ENCODE measurements at places on chromosomes 16 and 17. TPM values are rescaled to one million over a fixed set of nuclear protein-coding genes. Genes with fewer than 3 reads are reported as not detected.

IL32 gene
- total RNA-seq, result 2,973 TPM

DNA sequence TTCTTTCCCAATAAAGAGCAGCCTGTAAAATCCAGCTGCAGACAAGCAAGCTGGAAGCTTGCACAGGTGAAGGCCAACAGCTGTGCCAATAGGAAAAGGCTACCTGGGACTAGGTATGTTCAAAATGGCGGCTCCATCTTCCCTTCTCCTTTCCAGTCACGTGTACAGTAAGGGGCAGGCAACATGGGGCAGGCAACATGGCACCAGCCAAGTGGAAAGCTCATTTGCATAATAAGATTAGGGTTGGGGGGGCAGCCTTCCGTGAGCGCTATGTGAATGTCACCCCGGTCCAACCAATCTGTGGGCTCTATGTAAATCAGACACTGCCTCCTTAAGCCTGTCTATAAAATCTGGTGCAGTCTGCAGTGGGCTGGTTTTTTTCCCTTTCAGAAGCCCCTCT, 31.3 kb downstream of the TVP23A start:
- no peak overlapping the region for H3K27ac ChIP-seq
- H3K4me1 ChIP-seq, result no peaks in the 10 kb centered on the region
- peaks cover 35% of the 10 kb centered on the region for H3K27me3 ChIP-seq
- H3K36me3 ChIP-seq, result no peaks in the 10 kb centered on the region
- no peak overlapping the region for H3K4me3 ChIP-seq

- H3K4me3 ChIP-seq, result no peak overlapping the region
- no peak overlapping the region for H3K27ac ChIP-seq
- H3K4me1 ChIP-seq, result no peaks in the 10 kb centered on the region
- peaks cover 15% of the 10 kb centered on the region for H3K27me3 ChIP-seq
- H3K36me3 ChIP-seq, result no peaks in the 10 kb centered on the region
Observed at GRCh38 chr17:57234061-57234738, 22.1 kb upstream of the MSI2 start.

DNA sequence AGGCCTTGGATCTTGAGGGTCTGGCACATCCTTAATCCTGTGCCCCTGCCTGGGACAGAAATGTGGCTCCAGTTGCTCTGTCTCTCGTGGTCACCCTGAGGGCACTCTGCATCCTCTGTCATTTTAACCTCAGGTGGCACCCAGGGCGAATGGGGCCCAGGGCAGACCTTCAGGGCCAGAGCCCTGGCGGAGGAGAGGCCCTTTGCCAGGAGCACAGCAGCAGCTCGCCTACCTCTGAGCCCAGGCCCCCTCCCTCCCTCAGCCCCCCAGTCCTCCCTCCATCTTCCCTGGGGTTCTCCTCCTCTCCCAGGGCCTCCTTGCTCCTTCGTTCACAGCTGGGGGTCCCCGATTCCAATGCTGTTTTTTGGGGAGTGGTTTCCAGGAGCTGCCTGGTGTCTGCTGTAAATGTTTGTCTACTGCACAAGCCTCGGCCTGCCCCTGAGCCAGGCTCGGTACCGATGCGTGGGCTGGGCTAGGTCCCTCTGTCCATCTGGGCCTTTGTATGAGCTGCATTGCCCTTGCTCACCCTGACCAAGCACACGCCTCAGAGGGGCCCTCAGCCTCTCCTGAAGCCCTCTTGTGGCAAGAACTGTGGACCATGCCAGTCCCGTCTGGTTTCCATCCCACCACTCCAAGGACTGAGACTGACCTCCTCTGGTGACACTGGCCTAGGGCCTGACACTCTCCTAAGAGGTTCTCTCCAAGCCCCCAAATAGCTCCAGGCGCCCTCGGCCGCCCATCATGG, 4.0 kb upstream of the ADGRG3 start:
- H3K27ac ChIP-seq, result peak overlapping the region; percentile 22
- H3K27me3 ChIP-seq, result no peaks in the 10 kb centered on the region
- no peak overlapping the region for H3K4me3 ChIP-seq
- DNase-seq, result no peak
